ENCODE measurements at places on chromosomes 3 and 15. TPM values are rescaled to one million over a fixed set of nuclear protein-coding genes. Genes with fewer than 3 reads are reported as not detected.

- H3K36me3 ChIP-seq: no peaks in the 10 kb centered on the region
- no peak overlapping the region for H3K27ac ChIP-seq
- no peaks in the 10 kb centered on the region for H3K27me3 ChIP-seq
These were observed 124.0 kb upstream of the ROPN1 start for GRCh38 chr3:124115956-124116355.

The DZIP1L gene
- total RNA-seq: 1.1 TPM

The FSIP1 gene
- total RNA-seq: 1.0 TPM

The PRSS50 gene
- not detected for total RNA-seq

The CLEC3B gene
- 18.3 TPM for total RNA-seq

The TRMT10C gene
- 33.2 TPM for total RNA-seq
